T-helper 1 cell (primary cell): ENCODE measurements at places on chromosomes 3 and 15.

- DNase-seq: no peak
These were observed 106.1 kb downstream of the WDR76 start for GRCh38 chr15:43932907-43933306.

DNA sequence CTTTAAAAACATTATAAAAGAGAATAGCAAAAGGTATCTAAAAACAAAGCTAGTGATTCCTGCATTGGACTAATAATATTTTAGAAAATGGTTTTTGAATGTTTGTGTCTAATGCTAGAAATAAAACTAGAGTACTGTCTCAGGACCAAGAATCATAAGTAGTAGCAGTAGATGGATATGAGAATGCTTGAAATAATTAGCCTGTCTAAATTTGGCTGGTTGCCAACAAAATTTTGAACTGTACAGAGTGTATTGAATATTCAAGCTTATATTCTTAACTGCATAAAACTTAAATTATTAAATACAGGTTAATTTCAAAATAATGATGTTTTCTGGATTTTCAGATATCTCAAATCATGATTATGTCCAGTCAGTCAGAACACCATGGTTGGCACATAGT lies 14.0 kb downstream of the ABHD5 start:
- no peak for DNase-seq

GRCh38 chr3:153097213-153097612 lies 64.8 kb upstream of the RAP2B start:
- no peak for DNase-seq

DNA sequence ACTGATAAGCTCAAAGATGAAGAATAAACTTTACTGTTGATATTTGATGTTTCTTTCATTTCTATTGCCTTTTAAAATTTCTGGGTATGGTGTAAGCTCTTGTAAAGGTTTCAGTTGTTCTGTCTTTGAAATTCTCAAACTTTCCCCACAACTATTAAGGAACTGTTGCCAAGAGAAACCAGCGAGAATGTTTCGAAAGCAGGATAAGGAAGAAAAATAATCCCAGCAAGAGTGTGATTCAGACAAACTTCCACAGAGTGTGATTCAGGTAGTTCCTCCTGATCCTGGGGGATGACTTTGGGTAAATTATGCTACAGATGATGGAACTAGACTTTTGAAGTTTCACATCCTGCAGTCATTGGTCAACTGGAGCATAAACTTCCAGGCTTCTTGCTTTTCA lies 632.0 kb downstream of the NSUN3 start:
- no peak for DNase-seq

GRCh38 chr15:60448668-60449360 lies 30.1 kb downstream of the ICE2 start:
- no peak for DNase-seq

DNA sequence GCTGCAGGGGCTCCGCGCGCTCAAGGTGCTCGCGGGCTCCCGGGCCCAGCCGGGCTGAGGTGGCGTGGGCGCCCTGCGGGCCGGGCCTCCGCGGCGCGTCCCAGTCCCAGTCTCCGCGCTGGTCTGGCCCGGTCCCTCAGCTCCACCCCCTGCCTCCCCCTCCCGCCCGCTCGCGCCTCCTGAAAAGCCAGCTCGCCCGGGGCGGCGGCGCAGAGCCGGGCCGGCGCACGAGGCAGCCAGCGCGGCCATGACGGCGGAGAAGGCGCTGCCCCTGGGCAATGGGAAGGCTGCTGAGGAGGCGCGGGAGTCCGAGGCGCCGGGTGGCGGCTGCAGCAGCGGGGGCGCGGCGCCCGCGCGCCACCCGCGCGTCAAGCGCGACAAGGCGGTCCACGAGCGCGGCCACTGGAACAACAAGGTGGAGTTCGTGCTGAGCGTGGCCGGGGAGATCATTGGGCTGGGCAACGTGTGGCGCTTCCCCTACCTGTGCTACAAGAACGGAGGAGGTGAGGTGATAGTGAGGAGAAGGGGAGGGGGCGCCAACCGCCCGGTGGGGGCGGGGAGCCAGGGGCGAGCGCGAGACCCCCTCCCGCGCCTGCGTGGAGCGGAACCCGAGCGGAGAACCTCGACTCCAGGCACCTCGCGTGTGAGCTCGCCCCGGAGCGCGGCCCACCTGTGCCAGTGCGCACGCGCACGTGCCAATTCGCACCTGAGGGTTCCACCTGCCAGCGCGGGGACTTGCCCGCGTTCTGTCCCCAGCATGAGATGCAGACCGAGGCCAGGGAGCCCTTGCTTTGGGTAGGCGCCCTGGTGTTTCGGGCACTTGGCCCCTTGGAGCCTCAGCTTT lies at the start of gene SLC6A11:
Gene SLC6A11, plus strand, starts transcription at position 210 of the 844 bp plus-strand sequence. Its CDS starts 38 bp downstream, at position 248.
- no peak for DNase-seq

GRCh38 chr15:84657748-84658079 lies 285 bp downstream of the NMB start:
- DNase-seq: no peak

DNA sequence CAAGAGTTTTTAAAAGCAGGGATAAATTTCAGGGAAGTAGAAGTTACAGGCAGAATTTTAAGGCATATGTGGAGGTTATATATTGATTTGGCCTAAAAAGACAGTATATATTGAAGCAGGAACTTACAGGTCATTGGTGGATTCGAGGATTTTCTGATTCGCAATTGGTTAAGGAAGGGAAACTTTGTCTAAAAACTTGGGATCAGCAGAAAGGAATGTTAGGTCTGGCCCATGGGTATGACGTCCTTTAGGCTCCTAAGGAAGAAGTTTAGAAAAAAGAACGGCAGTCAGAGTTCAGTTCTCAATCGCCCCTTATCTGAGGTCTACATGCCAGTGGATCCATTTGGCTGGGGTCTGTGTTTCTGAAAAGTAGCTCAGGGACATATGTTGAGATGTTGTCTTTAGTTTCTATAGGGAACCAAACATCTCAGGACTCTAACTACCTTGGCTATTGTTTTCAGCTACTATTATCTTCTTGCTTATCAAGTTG lies 33.2 kb upstream of the ACP3 start:
- no peak for DNase-seq

GRCh38 chr15:65789759-65790425 lies 2.2 kb downstream of the DENND4A start:
- no peak for DNase-seq

DNA sequence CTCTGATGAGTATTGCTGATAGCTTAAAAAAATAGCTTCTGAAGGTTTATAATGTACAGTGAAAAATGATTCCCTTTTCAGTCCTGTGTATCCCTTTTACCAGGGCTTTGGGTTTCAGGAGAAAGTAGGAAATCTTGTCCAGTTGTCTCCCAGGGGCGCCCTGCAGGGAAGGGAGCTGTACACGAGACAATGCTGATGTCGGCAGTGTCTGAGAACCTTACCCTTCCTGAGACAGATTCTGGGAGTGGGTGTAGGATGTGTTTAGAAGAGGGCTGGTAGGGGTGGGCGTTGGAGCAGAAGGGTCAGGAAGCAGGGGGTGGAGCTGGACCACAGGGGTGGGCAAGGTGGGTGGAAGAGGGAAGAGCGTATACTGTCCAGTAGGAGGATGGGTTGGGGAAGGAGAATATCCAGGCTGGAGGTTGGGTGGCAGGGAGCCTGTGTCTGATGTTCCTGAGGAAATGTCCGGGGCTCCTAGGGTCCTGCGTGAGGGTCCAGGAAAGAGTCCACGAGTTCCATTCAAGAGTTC lies 5.6 kb downstream of the THPO start:
- no peak for DNase-seq

- no peak for DNase-seq
These were observed 93.9 kb downstream of the PCCB start for GRCh38 chr3:136343873-136344555.

GRCh38 chr3:29065211-29065785 lies 215.6 kb upstream of the RBMS3 start:
- DNase-seq: no peak

GRCh38 chr3:114052216-114052615 lies 4.1 kb downstream of the CCDC191 start:
- no peak for DNase-seq

GRCh38 chr15:59294574-59295260 lies 78.0 kb downstream of the MYO1E start:
- no peak for DNase-seq

- DNase-seq: no peak
These were observed 2.9 kb downstream of the CACNA2D3 start for GRCh38 chr3:54125300-54125699.

GRCh38 chr15:29844290-29844903 lies 22.1 kb upstream of the TJP1 start:
- no peak for DNase-seq

- DNase-seq: no peak
These were observed 231.1 kb upstream of the DPH6 start for GRCh38 chr15:35777061-35777460.

- DNase-seq: no peak
These were observed 23.8 kb upstream of the GOLGA6C start for GRCh38 chr15:75234191-75234810.

DNA sequence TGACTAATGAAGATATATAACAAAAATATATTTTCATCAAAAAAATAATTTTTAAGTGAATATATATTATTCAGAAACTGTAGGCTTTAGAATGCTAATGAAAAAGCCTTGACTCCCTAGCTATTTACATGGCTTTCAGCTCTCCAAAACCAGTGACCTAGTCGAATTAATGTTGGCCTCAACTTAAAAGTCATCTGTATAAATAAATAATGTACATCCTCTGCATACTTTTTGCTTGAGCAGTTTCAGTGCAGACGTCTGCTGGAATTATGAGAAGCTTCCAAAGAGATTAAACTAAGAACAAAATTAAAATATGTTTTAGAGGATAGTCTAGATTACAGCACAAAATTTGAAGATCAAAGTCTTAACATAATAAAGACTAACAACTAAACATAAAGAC lies 520.4 kb upstream of the ALCAM start:
- no peak for DNase-seq

DNA sequence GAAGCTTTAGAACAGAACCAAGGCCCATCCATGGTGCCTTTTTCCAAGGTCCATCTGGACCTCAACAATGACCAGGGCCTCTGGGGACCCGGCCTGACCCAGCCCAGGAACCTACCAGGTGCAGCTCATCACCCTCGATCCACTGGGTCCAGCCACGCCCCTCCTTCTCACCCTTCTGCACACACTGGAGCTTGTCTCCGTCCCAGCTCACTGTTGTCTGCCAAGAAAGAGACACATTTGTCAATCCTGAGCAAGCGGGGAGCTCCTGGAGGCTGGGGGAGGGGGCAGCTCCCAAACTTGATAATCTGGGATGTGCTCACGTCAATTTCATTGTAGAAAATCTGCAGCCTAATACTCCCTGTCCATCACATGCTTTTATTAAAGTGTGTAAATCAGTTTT lies 21.2 kb downstream of the RBP1 start:
- no peak for DNase-seq

DNA sequence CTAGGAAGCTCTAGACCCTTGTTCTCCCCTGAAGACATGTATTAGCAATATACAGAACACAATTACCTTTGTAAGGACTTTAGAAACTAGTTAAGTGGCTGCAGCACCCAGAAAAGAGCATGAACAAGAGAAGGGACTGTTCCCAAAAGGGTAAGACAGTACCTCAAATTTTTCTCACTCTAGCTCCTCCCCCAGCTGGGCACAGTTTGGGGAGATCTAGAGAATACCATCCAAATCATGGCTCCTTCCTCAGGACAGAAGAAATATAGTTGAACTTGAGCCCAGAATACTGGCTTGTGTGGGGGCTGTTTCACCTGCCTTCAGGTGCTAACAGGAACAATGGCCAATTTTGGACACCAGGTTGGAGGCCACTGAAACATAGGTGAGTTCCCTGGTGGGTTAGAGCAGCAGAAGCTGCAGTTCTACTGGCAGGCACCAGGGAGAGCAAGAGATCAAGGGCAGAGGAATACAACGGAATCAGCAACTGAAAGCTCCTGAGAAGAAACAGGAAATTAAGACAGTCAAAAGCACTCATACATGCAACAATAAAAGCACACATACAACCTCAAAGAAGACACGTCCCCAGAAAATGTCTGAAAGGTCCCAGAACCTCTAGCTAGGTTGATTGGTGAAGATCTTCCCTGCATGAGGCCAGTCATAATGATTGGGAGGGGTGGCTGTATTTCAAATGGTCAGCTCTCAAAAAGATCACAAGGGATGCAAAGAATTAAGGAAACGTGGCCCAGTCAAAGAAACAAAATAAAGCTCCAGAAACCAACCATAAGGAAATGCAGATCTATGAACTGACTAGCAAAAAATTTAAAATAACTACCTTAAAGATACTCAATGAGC lies 104.9 kb upstream of the ASB14 start:
- DNase-seq: peak; percentile 10

GRCh38 chr3:155553326-155553725 lies 191.5 kb downstream of the PLCH1 start:
- no peak for DNase-seq

DNA sequence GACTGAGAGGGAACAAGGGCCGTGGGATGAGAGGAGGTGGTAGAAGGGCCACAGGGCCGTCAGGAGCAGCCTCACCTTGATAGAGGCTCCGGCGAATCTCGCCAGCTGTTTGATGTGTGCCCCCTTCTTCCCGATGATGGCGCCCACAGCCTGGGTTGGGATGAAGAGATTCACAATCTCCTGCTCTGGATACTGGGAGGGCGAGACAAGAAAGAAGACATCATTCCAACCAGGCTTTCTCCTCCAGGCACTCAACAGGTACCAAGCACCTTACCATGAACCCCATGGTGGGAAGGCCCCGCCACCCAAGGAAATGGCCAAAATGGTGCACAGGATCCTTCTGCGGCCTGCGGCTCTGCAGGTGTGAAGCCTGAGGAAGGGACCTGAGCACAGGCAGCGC lies 71.1 kb downstream of the SENP2 start:
- no peak for DNase-seq
